ENCODE measurements at places on chromosomes 3 and 15.

GRCh38 chr3:98536456-98537017, 4.8 kb downstream of the GPR15 start:
- no peak for DNase-seq

- no peak for DNase-seq
Measured at GRCh38 chr15:88628018-88628654, 7.0 kb downstream of the AEN start.

DNA sequence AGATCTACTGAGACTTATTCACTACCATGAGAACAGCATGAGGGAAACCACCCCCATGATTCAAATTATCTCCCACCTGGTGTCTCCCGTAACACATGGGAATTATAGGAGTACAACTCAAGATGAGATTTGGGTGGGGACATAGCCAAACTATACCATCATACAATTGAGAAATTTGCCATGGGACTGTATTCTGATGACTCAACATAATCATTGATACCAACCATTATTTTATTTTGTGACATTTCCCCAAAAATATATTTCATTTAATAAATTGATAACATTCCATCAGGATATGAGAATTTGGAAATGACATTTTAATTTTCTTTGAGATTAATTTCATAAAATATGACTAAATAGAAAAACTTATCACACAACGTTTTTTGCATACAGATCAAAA, 96.6 kb upstream of the MDFIC2 start:
- DNase-seq, result no peak

DNA sequence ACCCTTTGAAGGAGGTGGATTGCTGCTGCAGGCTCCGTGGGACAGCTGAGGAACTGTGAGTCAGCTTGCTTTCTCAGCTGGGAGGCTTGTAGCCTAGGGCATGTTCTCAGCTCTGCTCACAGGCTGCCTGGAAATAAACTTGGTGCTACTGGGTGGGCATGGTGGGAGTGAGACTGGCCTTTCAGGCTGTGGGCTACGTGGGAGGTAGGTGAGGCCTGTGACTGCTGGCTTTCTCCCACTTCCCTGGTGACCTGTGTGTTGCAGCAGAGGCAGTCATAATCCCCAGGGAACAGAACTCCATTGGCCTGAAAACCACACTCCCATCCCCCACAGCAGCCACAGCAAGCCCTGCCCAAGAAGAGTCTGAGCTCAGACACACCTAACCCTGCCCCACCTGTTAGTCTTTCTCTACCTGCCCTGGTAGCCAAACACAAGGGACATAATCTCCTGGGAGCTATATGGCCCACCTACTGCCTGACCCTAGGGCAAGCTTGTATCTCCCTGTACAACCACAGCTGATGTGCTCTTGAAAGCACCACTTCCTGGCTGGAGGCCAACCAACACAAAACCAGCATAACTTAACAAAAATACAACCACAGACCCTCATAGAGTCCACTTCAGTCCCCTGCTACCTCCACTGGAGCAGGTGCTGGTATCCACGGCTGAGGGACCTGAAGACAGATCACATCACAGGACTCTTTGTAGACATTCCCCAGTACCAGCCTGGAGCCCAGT, 236.5 kb downstream of the SQOR start:
- DNase-seq, result no peak

GRCh38 chr3:47455806-47456452, 19.8 kb downstream of the SCAP start:
- no peak for DNase-seq

DNA sequence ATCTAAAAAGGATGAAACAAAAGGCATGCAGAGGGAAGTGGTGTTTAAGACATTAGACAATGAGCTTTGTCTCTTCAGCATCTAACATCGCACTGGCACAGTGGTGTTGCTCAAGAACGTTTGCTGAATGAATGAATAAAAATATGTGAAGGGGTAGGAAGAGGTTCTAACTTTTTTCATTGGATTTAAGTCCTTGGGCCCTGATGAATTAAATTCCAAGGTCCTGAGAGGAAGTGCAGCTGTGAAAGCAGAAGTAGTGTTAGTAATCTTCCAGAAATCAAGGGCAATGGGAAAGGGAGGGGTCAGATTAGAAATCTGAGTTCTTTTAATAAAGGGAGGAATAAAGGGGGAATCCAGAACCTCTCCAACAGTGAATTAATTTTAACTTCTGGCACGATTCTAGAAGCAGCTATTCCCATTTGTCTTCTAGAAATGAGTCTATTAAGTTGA, 29.6 kb downstream of the TLNRD1 start:
- no peak for DNase-seq

GRCh38 chr3:97871186-97871585, 49.4 kb downstream of the CRYBG3 start:
- DNase-seq, result no peak
